ENCODE measurements at places on chromosomes 11 and 22. TPM values are rescaled to one million over a fixed set of nuclear protein-coding genes. Genes with fewer than 3 reads are reported as not detected.

GRCh38 chr11:80980227-80980626 is 1539.4 kb upstream of the TENM4 start:
- no peak overlapping the region for H3K27ac ChIP-seq
- no peak overlapping the region for H3K4me3 ChIP-seq
- H3K36me3 ChIP-seq = no peaks in the 10 kb centered on the region
- DNase-seq = no peak
- H3K27me3 ChIP-seq = no peaks in the 10 kb centered on the region

The GALNT18 gene
- 0.45 TPM for polyA plus RNA-seq

DNA sequence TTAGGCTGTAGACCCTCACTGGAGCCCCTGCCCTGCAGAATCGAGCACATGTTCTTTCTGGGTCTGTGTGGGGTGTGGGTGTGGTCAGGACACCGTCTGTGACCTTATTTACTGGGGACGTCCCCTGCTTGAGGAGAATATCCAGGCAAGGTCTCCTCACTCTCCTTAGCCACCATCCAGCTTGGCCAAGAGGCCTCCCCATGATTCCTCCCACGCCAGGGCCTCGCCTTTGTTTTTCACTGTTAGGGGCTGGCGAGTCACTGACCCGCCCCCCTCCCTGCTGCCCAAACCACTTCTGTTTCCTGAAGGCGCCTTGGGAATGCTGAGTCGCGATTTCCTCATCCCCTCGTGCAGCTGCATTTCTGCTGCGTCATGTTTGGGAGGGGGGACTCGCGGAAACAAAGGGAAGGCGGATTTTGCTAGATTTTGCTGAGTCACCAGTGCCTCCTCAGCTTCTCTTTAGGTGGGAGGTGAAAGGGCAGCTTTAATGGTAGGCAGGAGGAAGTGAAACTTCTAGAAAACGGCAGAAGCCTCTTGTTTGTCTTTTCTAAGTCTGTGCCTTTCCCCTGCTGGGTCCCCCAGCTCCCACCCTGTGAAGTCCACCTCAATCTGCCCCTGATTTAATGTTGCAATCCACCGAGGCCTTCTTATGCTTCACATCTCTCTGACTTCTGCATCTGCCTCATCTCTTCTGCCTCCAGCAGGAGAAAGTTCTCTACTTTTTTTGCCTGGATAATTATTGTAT is 4.0 kb upstream of the HMOX1 start:
- H3K4me3 ChIP-seq = no peak overlapping the region
- peaks cover 9% of the 10 kb centered on the region for H3K4me1 ChIP-seq
- H3K27me3 ChIP-seq = no peaks in the 10 kb centered on the region
- peak; percentile 93 for DNase-seq

GRCh38 chr11:112023104-112023503 is 2.1 kb upstream of the DLAT start:
- no peak overlapping the region for H3K27ac ChIP-seq
- no peaks in the 10 kb centered on the region for H3K4me1 ChIP-seq
- no peaks in the 10 kb centered on the region for H3K36me3 ChIP-seq
- H3K27me3 ChIP-seq = no peaks in the 10 kb centered on the region
- no peak for DNase-seq

The LMO2 gene
- 2.5 TPM for polyA plus RNA-seq

- no peaks in the 10 kb centered on the region for H3K36me3 ChIP-seq
- H3K4me1 ChIP-seq = no peaks in the 10 kb centered on the region
- no peak overlapping the region for H3K27ac ChIP-seq
- no peak overlapping the region for H3K4me3 ChIP-seq
- no peaks in the 10 kb centered on the region for H3K27me3 ChIP-seq
These were observed 70.8 kb downstream of the SHANK2 start for GRCh38 chr11:71181566-71181965.

GRCh38 chr11:61587541-61587941 is 6.7 kb upstream of the SYT7 start:
- H3K36me3 ChIP-seq = no peaks in the 10 kb centered on the region
- peak overlapping the region; percentile 50 for H3K27ac ChIP-seq
- peak overlapping the region; percentile 40 for H3K4me3 ChIP-seq
- DNase-seq = no peak
- H3K4me1 ChIP-seq = peaks cover 2% of the 10 kb centered on the region

DNA sequence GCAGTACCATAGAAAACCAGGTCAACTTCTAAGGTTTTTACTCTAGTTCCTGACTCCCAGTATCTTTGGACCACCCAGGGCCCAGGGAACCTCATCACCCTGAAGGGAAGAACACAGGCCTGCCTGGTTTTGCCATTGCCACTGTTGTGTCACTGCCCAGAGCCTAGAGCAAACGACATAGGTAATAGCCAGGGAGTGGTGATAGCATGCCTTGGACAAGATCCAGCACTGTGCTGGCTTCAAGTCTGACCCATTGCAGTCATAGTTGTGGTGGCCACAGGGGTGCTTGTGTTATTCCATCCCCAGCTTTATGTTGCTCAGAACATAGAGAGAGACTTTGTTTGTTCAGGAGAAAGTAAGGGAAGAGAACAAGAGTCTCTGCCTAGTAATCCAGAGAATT is 2310.2 kb downstream of the LRRC4C start:
- no peaks in the 10 kb centered on the region for H3K4me1 ChIP-seq
- no peak overlapping the region for H3K27ac ChIP-seq
- no peaks in the 10 kb centered on the region for H3K36me3 ChIP-seq

DNA sequence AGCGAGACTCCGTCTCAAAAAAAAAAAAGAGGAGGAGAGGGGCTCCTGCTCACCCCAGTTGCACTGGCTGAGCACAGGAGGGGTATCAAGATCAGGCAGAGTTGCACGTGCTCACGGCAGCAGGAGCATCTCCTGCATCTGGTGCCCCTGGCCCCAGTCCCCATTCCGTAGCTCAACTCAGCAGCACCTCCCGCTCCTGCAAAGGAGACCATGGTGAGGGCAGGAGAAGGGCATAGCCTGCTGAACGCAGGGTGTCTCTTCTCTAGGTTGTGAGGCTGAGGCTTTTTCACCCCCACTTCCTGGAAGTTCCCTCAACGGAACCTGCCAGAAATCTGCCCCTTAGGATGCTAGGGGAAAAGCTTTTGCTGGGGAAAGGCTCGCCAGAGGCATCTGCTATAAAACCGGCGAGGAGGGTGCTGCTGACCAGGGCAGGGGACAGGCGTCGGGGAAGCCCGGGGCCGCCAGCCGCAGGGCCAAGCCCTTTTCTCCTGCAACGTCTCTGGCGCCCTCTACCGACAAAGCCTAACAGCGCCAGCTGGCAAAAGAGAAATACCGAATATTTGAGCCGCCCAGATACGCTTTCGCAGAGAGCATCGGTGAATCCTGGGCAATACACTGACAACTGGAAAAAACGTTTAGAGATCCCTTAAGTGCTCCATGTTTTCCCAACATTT is 1.0 kb upstream of the PPP6R2 start:
- no peaks in the 10 kb centered on the region for H3K4me1 ChIP-seq
- peaks cover 6% of the 10 kb centered on the region for H3K36me3 ChIP-seq
- peak overlapping the region; percentile 52 for H3K4me3 ChIP-seq
- peak; percentile 84 for DNase-seq
- peak overlapping the region; percentile 43 for H3K27ac ChIP-seq

GRCh38 chr11:126329644-126330211 is 25.8 kb upstream of the ST3GAL4 start:
- no peak overlapping the region for H3K27ac ChIP-seq
- H3K4me3 ChIP-seq = no peak overlapping the region
- no peaks in the 10 kb centered on the region for H3K27me3 ChIP-seq
- H3K4me1 ChIP-seq = no peaks in the 10 kb centered on the region
- H3K36me3 ChIP-seq = peaks cover 3% of the 10 kb centered on the region

GRCh38 chr11:61907282-61907681 is 10.1 kb downstream of the RAB3IL1 start:
- H3K36me3 ChIP-seq = no peaks in the 10 kb centered on the region
- DNase-seq = no peak
- H3K4me1 ChIP-seq = peaks cover 31% of the 10 kb centered on the region
- no peaks in the 10 kb centered on the region for H3K27me3 ChIP-seq

DNA sequence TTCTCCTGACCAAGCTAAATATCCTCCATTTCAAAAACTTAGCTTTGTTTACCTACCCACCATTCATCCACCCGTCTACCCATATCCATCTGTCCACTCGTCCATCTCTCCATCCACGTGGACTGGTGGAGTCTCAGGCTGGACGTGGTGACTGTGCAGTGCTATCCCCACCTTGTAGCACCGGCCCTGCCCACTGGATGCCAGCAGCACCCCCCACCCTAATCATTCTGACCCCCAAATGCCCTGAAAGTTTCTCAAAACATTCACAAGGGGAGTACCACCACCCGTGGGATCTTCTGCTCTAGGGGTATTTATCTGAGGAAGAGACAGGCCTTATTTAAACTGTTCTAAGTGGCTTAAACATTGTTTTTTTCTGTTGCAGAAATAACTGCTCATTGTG is 206.4 kb downstream of the TBC1D22A start:
- no peak overlapping the region for H3K4me3 ChIP-seq
- no peak overlapping the region for H3K27ac ChIP-seq
- no peaks in the 10 kb centered on the region for H3K27me3 ChIP-seq
- no peaks in the 10 kb centered on the region for H3K36me3 ChIP-seq
- DNase-seq = no peak

- H3K27me3 ChIP-seq = no peaks in the 10 kb centered on the region
- DNase-seq = no peak
- H3K27ac ChIP-seq = no peak overlapping the region
- no peak overlapping the region for H3K4me3 ChIP-seq
- H3K36me3 ChIP-seq = no peaks in the 10 kb centered on the region
These were observed 521.3 kb upstream of the CHORDC1 start for GRCh38 chr11:90744169-90744568.
